Germinal center (tissue), 1 donor: ENCODE measurements at places on chromosomes 3 and 15.

DNA sequence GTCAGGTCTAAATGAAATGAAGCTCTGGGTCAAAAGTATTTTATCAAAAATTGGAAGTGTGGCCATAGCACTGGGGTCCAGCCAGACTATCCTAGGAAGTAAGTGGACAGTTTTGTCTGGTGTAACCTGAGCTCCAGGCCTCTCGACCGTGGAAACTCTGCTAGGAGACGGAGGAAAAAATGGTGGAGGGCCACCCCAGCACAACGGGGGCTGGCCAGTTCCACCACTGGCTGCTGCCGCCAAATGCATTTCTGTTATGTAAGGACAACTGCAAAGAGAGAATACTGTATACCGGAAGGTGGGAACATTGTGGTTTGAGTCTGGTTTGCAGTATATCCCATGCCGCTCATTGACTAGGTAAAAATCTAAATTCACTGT is 235.7 kb downstream of the GREM1 start:
- DNase-seq = no peak

DNA sequence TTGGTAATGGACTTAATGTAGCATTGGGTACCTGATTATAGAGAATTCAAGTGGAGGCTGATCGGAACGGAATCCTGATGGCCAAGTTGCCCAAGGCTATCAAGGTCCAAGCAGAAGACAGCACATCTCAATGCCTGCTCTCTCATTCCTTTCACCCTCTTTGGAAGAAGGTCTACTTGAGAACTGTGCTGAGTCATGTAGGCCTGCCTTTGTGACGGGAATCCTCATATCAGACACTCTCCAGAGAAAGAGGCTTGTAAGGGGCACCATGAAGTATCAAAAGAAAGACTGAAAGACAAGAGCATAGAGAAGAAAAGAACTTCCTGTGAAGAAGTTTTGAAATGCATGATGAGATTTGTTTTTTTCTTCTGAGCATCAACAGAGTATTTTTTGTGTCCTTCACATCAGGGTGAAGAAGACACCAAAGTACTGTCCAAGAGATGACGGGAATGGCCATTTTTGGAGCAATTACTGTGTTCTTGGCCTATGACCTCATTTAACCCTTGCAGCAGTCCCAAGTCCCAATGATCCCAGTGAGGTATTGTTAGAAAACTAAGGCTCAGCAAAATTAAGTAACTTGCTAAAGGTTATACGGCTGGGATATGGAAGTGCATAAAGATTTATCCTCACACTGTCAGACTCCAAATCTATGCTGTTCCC is 13.2 kb upstream of the LARP6 start:
- DNase-seq = no peak

GRCh38 chr15:67080118-67080899 is 14.9 kb downstream of the SMAD3 start:
- no peak for DNase-seq

DNA sequence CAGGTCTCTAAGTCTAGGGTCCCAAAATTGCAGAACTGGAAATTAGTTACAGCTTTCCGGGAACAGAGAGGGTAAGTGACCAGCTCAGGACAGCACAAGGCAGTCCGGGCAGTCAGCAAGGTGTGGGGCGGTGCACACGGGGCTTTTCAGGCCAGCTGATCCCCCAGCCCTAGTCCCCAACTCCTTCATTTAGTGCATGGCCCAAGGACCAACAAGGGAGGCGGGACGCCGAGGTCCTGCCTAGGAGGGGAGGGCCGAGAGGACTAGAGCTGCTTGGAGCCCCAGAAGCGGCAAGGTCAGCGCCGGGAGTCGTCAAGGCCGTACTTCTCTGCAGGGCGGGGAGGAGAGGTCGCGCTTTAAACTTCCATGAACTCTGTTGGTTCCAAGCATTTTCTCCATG is 2.0 kb upstream of the PDE8A start:
- no peak for DNase-seq

DNA sequence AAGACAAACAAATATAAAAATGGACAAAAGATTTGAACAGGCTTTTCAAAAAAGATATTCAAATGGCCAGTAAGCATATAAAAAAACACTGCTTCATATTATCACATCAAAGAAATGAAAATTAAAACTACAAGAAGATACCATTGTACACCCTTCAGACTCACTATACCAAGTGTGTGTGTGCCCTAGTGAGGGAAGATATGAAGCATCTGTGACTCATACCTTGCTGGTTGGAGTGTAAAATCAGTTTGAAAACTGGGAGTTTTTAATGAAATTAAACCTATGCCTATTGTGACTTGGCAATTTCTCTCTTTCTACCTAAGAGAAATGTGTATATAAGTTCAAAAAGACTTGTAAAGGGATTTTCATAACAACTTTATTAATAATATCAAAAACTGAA is 23.5 kb upstream of the SLC15A2 start:
- DNase-seq = no peak

DNA sequence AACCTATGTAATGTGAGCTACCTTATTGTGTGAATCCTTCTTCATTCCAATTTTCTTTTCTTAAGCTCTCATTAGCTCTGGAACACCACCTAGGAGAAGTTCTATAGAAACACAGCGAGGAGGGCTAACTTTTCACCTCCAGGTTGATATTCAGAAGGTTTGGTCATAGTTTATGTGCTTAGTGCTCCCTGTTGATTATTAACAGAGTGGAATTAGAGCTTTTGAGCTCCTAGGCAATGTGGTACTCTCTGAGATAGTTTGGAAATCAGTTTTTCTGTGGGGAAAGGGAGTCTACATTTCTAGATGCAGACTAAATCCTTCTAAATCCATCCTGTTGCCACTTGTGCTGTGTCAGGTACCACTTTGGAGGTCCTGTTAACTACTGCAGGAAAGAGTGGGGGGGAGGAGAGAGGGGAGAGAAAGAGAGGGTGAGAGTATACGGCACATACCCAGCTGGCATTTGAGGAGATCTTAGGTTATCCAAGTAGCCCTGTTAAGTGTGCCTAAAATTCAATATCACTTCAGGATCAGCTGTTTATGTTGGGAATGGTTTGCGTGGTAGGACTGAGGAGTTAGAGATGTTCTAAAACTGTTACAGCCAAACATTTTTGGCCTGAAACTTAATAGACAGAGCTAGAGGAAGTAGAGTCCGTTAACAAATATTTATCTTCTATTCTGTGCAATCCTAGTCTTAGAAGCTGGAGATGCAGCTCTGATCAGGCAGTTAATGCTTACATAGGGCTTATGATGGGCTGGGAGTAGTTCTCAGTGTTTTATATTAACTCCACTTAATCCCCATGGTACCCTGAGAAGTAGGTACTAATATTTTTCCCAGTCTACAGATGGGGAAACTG is 117.5 kb upstream of the PROK2 start:
- DNase-seq = no peak

DNA sequence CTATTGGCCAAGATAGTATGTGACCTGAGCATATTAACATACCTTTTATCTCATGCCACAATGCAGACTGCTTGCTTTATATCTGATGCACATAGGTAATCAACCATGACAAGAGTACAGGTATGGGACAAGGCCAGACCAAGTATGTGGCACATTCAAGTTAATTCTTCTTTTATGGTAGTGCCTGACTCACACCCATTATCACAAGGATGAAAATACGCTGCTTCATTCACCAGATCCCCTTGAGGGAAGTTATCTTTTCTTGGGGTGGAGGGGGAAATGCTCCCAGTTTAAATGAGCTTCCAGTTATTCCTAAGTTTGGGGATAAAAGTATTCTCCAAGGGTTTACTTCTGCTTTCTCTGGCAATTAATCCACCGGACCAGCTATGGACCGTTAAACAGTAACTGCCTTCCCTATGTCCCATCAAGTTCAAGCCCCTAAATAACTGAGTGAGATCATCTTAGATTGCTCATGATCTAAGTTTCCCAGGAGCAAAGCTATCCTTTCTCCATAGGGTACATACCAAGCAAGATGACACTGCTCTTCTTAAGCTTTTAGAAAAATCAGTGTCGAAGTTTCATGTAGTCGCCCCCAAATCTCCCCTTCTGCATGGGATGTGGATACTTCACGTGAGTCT is 1.9 kb downstream of the COL8A1 start:
- DNase-seq = no peak

DNA sequence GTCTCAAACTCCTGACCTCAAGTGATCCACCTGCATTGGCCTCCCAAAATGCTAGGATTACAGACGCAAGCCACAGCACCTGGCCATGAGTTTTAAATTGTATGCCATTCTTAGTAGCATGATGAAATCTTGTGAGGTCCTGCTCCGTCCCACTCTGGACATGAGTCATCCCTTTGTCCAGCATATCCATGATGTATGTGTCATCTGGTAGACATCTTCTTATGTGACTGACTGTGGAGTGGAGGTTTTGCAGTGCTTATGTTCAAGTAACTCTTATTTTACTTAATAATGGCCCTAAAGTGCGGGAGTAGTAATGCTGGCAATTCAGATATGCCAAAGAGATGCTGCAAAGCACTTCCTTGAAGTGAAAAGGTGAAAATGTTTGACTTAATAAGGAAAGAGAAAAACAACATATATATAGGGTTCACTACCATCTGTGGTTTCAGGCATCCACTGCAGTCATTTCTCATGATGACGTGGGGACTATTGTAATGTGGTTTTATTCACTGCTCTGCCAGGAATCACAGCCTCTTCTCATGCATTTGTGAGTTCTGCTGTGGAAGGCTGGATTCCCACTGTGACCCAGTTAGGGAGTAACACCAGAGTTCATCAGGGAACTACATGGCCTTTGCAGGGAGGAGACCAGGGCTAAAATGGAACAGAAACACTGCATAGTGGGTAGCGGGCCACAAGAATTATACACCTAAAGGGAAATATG is 204.6 kb upstream of the STRIT1 start:
- DNase-seq = no peak
